ENCODE measurements at places on chromosomes 1 and 21.

GRCh38 chr1:53508991-53509666, 49.9 kb downstream of the DMRTB1 start:
- DNase-seq = no peak

- no peak for DNase-seq
Observed at GRCh38 chr1:233873666-233874065, 30.8 kb upstream of the SLC35F3 start.

DNA sequence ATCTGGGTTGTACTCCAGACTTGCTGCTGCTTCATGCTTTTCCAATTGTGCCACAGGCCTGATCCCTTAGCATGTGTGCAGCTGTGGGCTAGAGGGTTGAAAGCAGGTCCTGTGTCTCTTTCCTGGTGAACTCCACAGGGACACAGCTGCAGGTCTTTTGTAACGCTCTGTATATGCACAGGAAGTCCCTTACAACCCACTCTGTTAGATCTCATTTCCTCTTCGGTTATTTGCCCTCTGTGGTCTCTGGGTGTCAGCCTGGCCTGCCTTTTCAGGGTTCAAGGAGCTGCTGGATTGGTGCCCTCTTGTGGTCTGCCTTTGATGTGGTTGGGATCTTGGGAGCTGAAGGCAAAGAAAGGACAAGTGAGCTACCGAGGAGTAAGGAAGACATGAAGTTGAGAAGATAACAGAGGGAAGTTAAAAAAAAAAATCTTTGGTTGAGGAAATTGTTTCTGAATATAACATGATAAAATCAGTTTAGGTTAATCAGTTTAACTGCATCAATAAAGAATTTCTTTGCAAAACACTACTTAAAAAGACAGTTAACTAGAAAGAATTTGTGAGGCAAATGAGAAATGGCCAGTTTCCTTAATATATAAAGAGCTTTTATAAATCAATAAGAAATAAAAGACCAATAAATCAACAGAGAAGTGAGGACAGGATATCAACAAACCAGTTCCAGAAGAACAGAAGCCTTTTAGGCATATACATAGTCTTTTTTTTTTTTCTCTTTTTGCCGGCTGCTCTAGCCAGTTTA, 44.1 kb downstream of the UCK2 start:
- DNase-seq = peak; percentile 70

- DNase-seq = no peak
Observed at GRCh38 chr1:226679262-226679661, 59.8 kb downstream of the ITPKB start.

GRCh38 chr1:167695147-167695546, 26.6 kb upstream of the MPZL1 start:
- DNase-seq = no peak

GRCh38 chr1:27133991-27134390, 20.9 kb downstream of the SLC9A1 start:
- no peak for DNase-seq

DNA sequence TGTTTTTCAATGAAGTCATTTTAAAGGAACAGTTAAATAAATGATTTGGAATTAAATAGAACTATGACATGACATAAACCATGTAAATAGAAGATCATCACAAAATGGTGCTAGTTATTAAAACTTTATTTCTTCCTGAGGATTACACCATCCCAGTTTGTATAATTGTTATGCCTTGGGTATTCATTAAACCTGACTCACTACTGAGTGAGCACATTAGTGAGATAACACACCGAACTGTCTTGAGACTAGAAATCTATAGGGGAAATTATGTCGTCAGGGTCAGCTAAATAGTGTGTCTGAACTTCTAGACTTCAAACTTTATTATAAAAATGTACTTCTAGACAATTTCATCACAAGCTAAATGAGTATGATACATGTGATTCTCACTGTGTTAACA, 189.4 kb downstream of the NCAM2 start:
- no peak for DNase-seq

DNA sequence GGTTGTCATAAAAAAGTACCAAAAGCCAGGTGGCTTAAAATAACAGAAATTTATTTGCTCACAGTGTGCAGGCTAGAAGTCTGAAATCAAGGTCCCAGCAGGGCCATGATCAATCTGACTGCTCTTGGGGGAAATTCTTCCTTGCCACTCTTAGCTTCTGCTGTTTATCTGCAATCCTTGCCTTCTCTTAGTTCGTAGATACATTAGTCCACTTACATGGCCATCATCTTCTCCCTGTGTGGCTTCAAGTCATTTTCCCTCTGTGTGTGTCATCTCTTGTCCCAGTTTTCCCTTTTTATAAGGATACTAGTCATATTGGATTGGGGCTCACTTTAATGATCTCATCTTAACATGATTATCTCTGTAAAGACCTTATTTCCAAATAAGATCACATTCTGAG, 124.0 kb upstream of the NCAM2 start:
- no peak for DNase-seq
